ENCODE measurements at places on chromosomes 12 and 14.

- H3K27ac ChIP-seq: no peak overlapping the region
- H3K4me1 ChIP-seq: no peaks in the 10 kb centered on the region
- no peaks in the 10 kb centered on the region for H3K27me3 ChIP-seq
- H3K4me3 ChIP-seq: no peak overlapping the region
These were observed 412.2 kb upstream of the GARIN6 start for GRCh38 chr12:99235381-99235780.

- H3K27me3 ChIP-seq: no peaks in the 10 kb centered on the region
- H3K36me3 ChIP-seq: peaks cover 3% of the 10 kb centered on the region
- no peak for DNase-seq
- H3K4me1 ChIP-seq: peaks cover 57% of the 10 kb centered on the region
- peak overlapping the region; percentile 56 for H3K4me3 ChIP-seq
These were observed 110.5 kb upstream of the FUT8 start for GRCh38 chr14:65301862-65302539.

DNA sequence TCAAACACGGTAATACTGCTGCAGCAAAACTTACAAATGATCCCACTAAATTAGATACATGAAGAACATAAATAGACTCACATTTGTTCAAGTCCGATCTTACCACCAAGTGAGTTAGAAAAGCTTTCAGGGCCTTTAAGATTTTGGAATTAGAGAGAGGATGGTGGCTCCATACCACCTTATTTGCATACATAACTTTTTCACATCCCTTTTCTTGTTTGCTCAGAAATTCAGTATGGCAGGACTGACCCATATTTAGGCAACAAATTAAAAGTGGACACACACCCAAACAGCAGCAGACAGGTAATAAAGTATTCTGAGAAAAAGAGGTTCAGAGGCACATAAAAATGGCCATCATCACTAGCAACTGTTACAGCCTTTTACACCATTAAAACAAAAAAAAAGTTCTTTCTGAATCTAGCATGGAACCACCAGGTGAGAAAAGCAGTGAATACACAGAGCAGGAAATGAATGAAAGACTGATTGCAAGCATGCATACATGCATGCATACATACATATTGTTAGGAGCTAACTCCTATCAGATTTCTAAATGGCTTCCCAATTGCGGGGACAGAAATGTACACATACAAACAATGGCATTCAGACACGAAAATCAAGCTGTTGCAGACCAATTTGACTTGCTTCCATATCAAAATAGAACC lies 23.3 kb downstream of the STXBP6 start:
- H3K27me3 ChIP-seq: no peaks in the 10 kb centered on the region
- H3K27ac ChIP-seq: no peak overlapping the region
- H3K4me1 ChIP-seq: no peaks in the 10 kb centered on the region
- no peak overlapping the region for H3K4me3 ChIP-seq
- H3K36me3 ChIP-seq: no peaks in the 10 kb centered on the region
- DNase-seq: no peak

- H3K27ac ChIP-seq: no peak overlapping the region
- H3K4me3 ChIP-seq: no peak overlapping the region
- peaks cover 21% of the 10 kb centered on the region for H3K27me3 ChIP-seq
These were observed 9.9 kb upstream of the ADIPOR2 start for GRCh38 chr12:1680804-1681492.

GRCh38 chr12:75245108-75245507 lies 35.5 kb upstream of the KCNC2 start:
- H3K4me1 ChIP-seq: no peaks in the 10 kb centered on the region
- H3K27ac ChIP-seq: no peak overlapping the region
- H3K27me3 ChIP-seq: no peaks in the 10 kb centered on the region
- DNase-seq: no peak
- no peaks in the 10 kb centered on the region for H3K36me3 ChIP-seq

DNA sequence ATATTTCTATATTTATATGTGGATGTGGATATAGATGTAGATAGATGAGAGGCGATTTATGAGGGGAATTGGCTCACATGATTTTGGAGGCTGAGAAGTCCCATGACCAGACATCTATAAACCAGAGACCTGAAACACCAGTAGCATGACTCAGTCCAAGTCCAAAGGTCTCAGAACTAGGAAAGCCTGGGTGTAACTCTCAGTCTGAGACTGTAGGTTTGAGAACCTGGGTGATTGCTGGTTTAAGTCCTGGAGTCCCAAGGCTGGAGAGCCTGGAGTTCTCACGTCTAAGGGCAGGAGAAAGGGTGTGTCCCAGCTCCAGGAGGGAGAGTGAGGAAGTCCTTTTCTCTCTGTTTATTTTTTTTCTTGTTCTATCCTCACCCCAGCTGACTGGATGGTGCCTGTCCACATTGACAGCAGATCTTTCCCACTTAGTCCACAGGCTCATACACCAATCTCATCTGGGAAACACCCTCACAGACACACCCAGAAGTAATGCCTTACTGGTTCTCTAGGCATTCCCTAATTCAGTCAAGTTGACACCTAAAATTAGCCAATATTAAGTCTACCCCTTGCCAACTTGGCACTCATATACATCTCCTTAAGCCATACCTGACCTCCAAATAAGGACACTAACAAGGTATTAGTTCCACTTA lies 45.4 kb downstream of the EMP1 start:
- peaks cover 3% of the 10 kb centered on the region for H3K27me3 ChIP-seq
- H3K27ac ChIP-seq: no peak overlapping the region
- H3K36me3 ChIP-seq: no peaks in the 10 kb centered on the region

DNA sequence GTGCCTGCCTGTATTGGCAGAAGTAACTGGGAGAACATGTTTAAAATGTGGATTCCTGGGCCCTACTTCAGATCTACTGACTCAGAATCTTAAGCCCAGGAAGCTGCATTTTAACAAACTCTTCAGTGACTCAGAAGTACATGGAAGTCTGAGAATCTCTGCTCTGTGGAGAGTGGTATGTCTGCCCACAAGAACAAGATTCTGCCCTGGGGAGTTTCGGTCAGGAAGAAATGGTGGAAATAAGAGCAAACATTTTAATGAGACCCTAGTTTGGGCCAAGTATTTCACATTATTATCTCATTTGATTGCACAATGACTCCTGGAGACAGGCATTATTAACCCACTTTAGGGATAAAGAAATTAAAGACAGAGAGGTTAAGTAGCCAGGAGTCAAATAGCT lies 8.2 kb downstream of the ALDH1L2 start:
- no peak overlapping the region for H3K4me3 ChIP-seq
- H3K36me3 ChIP-seq: no peaks in the 10 kb centered on the region
- H3K4me1 ChIP-seq: no peaks in the 10 kb centered on the region
- H3K27me3 ChIP-seq: peaks cover 12% of the 10 kb centered on the region

DNA sequence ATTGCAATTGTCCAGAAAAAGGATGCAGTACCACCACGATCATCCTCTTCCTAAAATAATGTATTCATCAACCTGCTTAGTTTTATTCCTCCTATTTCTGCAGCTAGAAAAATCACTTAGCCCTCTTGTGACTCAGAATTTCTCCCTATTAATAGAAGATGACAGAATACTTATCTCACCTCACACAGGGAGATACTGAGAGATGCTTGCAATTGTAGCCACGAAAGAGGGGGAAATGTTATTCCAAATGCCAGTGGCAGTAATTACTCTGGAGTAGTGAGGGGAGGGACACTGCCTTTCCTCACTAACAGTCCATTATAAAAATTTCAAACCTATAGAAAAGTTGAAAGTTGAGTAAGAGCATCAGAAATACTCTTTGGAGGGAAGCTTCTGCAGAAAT lies 11.8 kb upstream of the DUSP6 start:
- no peaks in the 10 kb centered on the region for H3K36me3 ChIP-seq
- no peak overlapping the region for H3K4me3 ChIP-seq
- no peak overlapping the region for H3K27ac ChIP-seq

DNA sequence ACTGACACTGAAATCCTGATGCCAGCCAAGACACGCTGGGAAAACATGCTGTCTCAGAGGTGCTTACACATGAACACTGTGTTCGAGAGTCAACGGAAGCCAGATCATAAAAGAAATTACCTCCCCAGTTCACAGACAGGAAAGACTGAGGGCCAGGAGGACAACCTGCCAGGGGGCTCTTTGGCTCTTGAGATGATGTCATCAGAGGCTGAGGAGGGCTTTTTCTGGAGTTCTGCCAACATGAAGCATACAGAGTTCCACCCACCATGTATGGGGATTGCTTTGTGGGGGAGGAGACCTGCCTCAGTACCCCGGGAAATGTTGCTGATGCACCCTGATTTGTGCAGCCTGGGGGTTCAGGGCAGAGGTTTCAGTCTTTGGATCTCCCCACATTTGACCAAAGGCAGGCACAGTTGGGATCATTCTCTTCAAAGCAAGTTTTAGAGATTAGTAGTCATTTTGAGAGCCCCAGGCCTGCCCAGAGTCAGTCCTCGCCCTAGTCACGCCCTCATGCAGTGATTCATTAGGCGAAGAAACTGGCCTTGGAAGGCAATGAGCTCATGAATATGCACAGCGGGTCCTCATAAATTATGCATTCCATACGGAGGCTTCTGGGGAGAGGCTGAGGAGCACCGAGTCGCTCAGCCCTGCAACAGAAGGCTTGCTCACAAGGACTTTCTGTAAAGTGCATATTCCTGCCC lies 34.9 kb upstream of the EML1 start:
- no peak for DNase-seq
- peaks cover 15% of the 10 kb centered on the region for H3K27me3 ChIP-seq
- H3K4me3 ChIP-seq: no peak overlapping the region
- no peaks in the 10 kb centered on the region for H3K36me3 ChIP-seq
- no peak overlapping the region for H3K27ac ChIP-seq

- H3K27me3 ChIP-seq: peaks cover 31% of the 10 kb centered on the region
- H3K27ac ChIP-seq: no peak overlapping the region
- no peak overlapping the region for H3K4me3 ChIP-seq
- no peaks in the 10 kb centered on the region for H3K4me1 ChIP-seq
- no peaks in the 10 kb centered on the region for H3K36me3 ChIP-seq
These were observed 23.8 kb downstream of the SPTB start for GRCh38 chr14:64855721-64856528.

DNA sequence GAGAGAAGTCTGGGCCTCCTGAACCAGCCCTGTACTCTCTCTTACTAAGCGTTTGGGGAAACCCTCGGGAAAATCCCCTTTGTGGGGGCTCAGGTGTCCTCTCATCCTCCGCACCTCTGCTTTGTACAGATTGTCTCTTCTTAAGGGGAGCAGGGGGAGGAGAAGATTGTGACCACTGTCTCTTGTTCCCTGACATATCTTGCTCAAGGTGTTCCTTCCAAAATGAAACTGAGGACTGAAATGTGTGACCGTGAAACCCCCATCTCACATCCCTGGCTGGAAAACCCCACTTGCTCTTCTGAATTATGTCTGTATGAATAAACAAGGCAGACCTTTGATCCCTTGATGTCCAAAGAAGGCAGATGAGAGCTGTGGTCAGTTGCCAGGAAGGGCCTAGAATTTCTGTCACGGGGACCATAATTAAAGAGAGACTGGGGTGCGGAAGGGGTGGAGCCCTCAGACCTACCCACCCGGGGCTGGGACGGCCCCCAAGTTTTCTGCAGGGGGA lies 369.8 kb downstream of the AACS start:
- H3K4me1 ChIP-seq: no peaks in the 10 kb centered on the region
- no peaks in the 10 kb centered on the region for H3K27me3 ChIP-seq
- no peak overlapping the region for H3K4me3 ChIP-seq
- no peaks in the 10 kb centered on the region for H3K36me3 ChIP-seq

- H3K36me3 ChIP-seq: no peaks in the 10 kb centered on the region
- no peaks in the 10 kb centered on the region for H3K4me1 ChIP-seq
- no peak overlapping the region for H3K4me3 ChIP-seq
- DNase-seq: no peak
These were observed 62.1 kb downstream of the EML1 start for GRCh38 chr14:99855271-99855670.

GRCh38 chr12:104749545-104749944 lies 208.5 kb downstream of the SLC41A2 start:
- no peak overlapping the region for H3K4me3 ChIP-seq
- DNase-seq: no peak
- H3K27me3 ChIP-seq: no peaks in the 10 kb centered on the region
- peaks cover 41% of the 10 kb centered on the region for H3K4me1 ChIP-seq
- H3K36me3 ChIP-seq: peaks cover 4% of the 10 kb centered on the region

- H3K27ac ChIP-seq: no peak overlapping the region
- H3K36me3 ChIP-seq: peaks cover 7% of the 10 kb centered on the region
- H3K27me3 ChIP-seq: no peaks in the 10 kb centered on the region
- no peak overlapping the region for H3K4me3 ChIP-seq
These were observed 15.1 kb downstream of the PLBD2 start for GRCh38 chr12:113373440-113373839.

DNA sequence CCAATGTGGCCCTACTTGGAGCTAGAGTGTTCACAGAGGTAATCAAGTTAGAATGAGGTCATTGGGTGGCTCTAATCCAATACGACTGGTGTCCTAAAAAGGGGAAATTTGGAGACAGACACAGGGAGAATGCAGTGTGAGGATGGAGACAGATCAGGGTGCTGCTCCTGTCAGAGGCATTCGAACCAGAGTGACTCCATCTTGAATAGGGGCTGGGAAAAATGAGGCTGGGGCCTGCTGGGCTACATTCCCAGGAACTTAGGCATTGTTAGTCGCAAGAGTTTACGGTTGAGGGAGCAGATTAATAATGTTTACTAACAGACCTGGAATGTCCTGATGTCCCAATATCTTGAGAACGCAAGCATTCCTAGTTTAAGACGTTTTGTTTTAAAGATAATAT lies 20.2 kb downstream of the TNFAIP2 start:
- no peaks in the 10 kb centered on the region for H3K36me3 ChIP-seq
- no peak overlapping the region for H3K27ac ChIP-seq
- peaks cover 5% of the 10 kb centered on the region for H3K4me1 ChIP-seq
- no peak overlapping the region for H3K4me3 ChIP-seq

- H3K27ac ChIP-seq: peak overlapping the region; percentile 93
- H3K27me3 ChIP-seq: no peaks in the 10 kb centered on the region
- DNase-seq: no peak
- peaks cover 56% of the 10 kb centered on the region for H3K36me3 ChIP-seq
- peak overlapping the region; percentile 97 for H3K4me3 ChIP-seq
- peaks cover 54% of the 10 kb centered on the region for H3K4me1 ChIP-seq
These were observed 1.8 kb downstream of the OAS1 start for GRCh38 chr12:112908548-112908947.

DNA sequence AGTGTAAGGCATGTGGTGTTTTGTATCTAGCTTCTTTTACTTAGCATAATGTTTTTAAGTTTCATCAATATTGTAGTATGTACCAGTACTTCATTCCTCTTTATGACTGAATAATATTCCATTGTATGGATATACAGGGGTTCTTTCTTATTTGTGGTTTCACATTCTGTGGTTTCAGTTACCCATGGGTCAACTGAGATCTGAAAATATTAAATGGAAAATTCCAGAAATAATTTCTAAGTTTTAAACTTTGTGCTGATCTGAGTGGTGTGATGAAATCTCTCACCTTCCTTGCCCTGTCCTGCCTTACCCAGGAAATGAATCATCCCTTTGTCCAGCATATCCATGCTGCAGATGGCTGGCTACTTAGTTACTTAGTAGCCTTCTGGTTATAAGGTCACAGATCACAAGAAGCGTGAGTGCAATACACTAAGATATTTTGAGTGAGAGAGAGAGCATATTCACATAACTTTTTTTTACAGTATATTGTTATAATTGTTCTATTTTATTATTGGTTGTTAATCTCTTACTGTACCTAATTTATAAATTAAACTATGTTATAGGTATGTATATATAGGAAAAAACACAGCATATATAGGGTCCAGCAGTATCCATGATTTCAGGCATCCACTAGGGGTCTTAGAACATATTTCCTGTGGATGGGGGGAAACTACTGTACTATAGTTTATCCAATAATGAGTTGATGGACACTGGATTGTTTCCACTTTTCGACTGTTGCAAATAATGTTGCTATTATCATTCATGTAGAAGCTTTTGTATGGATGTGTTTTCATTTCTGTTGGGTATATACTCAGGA lies 59.6 kb upstream of the LRTM2 start:
- H3K27me3 ChIP-seq: no peaks in the 10 kb centered on the region
- H3K27ac ChIP-seq: no peak overlapping the region
- no peak overlapping the region for H3K4me3 ChIP-seq

Measured in T-helper 2 cell treated with Interferon-gamma antibody and Interleukin-4, amounts not matched to agents 5 μg/mL and 100 μg/mL, for 36 hours (primary cell).